Vagina (tissue), 2 donors: ENCODE measurements at places on chromosomes 5 and 9.

DNA sequence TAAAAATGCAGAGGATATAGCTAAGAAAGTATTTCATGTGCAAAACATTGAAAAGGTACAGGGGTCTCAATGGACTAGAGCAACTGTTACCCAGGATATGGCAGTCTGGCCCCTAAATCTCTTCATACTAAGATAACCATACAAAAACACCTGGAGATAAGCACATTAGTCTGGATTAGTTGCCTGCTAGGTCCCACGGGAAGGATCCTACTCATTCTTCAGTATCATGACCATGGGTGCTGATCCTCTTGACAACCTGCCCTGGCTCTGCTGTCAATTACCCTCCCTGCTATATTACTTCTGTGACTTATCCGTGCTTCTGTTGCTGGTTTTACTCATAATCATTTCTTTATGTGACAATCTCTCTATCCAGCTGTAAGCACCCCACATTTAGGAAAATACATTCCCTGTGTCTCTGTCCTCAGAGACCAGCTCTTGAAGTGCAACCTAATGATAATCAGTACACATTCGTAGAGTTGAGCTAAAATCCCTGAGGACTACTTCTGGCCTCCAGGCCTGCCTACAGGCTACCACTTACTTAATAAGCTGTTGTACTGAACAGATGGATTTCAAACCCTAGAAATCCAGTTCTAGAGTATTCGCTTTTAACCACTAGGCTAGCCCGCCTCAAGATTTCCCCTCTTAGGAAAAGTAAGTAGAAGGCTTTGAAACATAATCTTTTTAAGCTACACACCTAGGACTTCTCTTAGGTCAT, 190.5 kb upstream of the OR13F1 start:
- DNase-seq = no peak

DNA sequence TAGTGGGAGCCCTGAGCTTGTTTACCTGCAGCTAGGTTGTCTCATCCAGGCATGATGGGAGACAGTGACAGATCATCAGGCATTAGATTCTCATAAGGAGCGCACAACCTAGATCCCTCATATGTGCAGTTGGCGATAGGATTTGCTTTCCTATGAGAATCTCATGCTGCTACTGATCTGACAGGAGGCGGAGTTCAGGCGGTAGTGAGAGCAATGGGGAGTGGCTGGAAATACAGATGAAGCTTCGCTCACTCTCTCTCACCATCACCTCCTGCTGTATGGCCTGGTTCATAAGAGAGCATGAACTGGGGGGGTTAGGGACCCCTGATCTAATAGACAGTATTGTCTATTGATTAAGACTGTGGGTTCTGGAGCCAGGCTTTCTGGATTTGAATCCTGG, 24.9 kb downstream of the SMAD5 start:
- no peak for DNase-seq

DNA sequence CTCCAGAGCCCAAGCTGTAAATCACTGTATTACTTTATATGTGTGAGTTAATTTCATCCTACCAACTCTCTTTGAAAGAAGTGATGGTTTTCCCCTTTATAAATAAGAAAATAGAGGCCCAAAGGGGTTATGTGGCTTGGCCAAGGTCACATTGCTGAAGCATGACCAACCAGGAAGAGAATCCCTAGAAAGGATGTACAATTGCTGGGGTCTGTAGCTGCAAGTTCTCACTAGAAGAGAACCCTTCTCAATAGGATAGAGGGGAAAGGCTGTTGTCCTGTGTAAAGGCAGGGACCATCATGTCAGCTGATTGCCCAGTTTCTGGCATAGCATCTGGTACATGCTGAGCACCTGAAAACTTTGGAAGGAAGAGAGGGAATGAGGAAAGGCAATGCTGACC, 39.0 kb upstream of the FAT2 start:
- DNase-seq = no peak

GRCh38 chr5:56012281-56012963, 17.7 kb upstream of the IL6ST start:
- DNase-seq = no peak

- no peak for DNase-seq
Observed at GRCh38 chr5:57416278-57416994, 66.2 kb downstream of the ACTBL2 start.

- no peak for DNase-seq
Observed at GRCh38 chr9:85876628-85877027, 64.3 kb upstream of the NAA35 start.

DNA sequence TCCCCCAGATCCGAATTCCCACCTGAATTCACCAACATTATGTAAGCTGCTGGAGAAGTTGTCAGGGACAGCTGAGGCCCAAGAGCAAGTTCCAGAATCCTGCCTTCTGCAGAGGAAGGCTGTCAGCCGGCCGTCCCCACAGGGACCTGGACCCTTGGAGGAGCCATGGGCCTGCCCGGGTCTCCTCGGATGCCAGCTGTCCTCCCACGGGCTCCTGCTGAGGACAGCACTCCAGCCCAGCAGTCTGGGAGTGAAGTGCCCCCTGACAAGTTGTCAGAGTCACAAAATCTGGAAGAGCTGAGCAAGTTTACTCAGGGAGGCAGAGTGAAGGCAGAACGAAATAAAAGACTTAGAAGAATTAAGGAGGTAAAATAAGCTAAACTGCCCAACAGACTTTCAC, 192.5 kb upstream of the DAPK1 start:
- no peak for DNase-seq

DNA sequence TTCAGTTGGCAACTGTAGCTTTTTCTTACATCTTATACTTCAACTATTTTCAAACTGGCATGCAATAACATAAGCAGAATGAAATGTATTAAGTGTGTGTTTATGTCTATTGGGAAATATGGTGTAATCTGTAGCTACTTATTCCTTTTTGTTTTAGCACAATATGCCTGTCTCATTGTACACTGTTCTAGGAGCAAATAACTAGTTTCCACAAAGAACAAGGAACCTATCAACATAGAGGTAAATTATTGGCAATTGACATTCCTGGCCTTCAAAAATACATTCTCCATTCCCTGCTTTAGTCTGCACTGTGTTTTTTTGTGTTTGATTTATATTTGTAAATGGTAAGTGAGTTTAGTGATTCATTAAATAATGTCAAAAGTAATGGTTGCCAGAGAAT, 75.7 kb downstream of the FBXL7 start:
- no peak for DNase-seq
